ENCODE measurements at places on chromosomes 6 and 20. TPM values are rescaled to one million over a fixed set of nuclear protein-coding genes. Genes with fewer than 3 reads are reported as not detected.

DNA sequence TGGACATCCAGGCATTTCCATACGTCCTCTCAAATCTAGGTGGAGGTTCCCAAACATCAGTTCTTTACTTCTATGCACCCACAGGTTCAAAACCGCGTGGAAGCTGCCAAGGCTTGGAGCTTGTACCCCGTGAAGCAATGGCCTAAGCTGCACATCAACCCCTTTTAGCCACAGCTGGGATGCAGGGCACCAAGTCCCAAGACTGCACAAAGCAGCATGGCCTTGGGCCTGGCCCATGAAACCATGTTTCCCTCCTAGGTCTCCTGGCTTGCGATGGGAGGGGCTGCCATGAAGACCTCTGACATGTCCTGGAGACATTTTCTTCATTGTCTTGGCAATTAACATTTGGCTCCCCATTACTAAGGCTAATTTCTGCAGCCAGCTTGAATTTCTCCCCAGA, 88.9 kb upstream of the CBLN4 start:
- DNase-seq = no peak

- no peak for DNase-seq
Measured at GRCh38 chr6:104322841-104323240, 536.9 kb downstream of the HACE1 start.

DNA sequence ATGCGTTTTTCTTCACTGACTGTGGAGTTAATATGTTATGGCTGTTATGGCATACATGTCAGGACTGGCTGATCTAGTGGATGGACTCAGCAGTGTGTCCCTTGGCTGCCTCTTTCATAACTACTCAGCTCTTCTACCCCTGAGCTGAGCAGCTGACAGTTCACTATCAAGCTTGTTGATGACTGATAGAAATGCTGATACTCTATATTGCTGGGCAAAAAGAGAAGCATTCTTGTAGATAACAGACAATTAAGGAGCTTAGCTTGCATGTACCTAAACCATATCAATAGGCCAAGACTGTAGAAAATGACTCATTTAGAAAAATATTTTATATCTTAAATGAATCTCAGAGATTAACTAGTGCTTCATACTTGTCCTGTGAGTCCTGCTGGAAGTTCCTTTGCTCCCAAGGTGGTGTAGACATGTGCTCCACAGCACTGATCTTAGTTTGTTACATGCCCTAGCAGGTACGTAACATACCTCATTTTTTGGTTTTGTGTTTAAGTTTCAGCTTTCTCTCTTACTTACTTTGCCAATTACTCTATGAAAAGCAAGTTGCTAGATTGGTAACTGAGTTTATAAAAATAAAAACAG, 236.9 kb downstream of the GMDS start:
- no peak for DNase-seq

The TREM2 gene
- total RNA-seq = 0.66 TPM

The TRAPPC3L gene
- total RNA-seq = not detected

The HNF4A gene
- total RNA-seq = not detected
